ENCODE measurements at places on chromosomes 13 and 19. TPM values are rescaled to one million over a fixed set of nuclear protein-coding genes. Genes with fewer than 3 reads are reported as not detected.

The OR7C2 gene
- not detected for total RNA-seq

The ATF5 gene
- total RNA-seq: 12.3 TPM

The ZNF681 gene
- 0.22 TPM for total RNA-seq

The N4BP2L1 gene
- 0.43 TPM for total RNA-seq

The GPATCH1 gene
- 5.4 TPM for total RNA-seq

The DLL3 gene
- not detected for total RNA-seq

The HSD17B14 gene
- total RNA-seq: 27.8 TPM

The NAPSA gene
- total RNA-seq: not detected

The VWA8 gene
- total RNA-seq: 34.9 TPM

The ZNF835 gene
- total RNA-seq: under 0.01 TPM

The CYP4F8 gene
- total RNA-seq: not detected

The ZNF440 gene
- 14.0 TPM for total RNA-seq

The GRIN3B gene
- total RNA-seq: 0.66 TPM

The ELSPBP1 gene
- not detected for total RNA-seq

The F10 gene
- 9.0 TPM for total RNA-seq

The ZNF714 gene
- total RNA-seq: 1.5 TPM

The FFAR1 gene
- not detected for total RNA-seq

The MYBPC2 gene
- total RNA-seq: not detected

The KRTDAP gene
- total RNA-seq: not detected

The COLGALT1 gene
- total RNA-seq: 201 TPM

The CXCL17 gene
- not detected for total RNA-seq

The MEIS3 gene
- total RNA-seq: 42.5 TPM

The MCEMP1 gene
- not detected for total RNA-seq

The ZNF615 gene
- total RNA-seq: 12.7 TPM

The LNX2 gene
- 8.9 TPM for total RNA-seq

The RGL3 gene
- total RNA-seq: 1.4 TPM

The PRR20C gene
- total RNA-seq: not detected

The FAM124A gene
- total RNA-seq: 1.4 TPM

The SRRM5 gene
- 0.22 TPM for total RNA-seq

The FFAR2 gene
- not detected for total RNA-seq

The SMIM44 gene
- total RNA-seq: not detected

The LHB gene
- not detected for total RNA-seq

The ZSCAN1 gene
- total RNA-seq: not detected

The UGGT2 gene
- 69.4 TPM for total RNA-seq

The PDE4A gene
- 8.0 TPM for total RNA-seq

The ZNF574 gene
- total RNA-seq: 13.6 TPM

All from placental pericyte (primary cell).